ENCODE measurements at places on chromosomes 12 and 14.

DNA sequence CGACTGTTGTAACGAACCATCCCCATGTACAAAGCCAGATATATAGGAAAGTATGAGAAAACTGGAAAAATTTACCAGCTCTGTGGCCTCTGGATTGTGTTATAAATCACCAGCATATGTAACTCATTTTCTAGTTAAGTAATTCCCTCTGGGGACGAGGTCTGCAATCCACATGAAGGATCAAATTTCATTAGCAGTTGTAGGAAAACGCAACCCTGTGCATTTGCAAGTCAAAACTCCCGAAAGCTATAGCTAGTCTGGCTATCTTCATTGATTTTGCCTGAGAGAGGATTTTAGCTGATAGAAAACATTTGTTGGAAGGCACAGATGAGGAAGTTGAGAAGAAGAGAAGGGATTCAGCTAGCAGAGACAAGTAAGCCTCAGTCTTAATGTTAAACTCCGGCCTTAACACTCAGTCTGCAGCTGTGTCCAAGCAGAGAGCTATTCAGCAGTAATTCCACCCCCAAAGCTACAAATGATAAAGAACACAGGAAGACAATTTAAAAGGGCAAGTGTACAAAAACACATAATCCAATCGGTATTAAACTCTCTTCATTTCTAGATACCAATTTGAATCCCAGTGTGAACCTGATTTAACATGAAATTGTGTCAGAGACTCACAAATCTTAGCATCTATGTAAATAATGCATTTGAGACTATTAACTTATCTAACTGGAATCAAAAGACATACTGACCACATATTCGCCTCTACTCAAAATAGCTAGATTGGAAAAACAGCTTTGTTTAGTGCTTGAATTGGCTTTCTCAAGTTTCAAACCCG, 54.2 kb upstream of the CERS5 start:
- DNase-seq: no peak

DNA sequence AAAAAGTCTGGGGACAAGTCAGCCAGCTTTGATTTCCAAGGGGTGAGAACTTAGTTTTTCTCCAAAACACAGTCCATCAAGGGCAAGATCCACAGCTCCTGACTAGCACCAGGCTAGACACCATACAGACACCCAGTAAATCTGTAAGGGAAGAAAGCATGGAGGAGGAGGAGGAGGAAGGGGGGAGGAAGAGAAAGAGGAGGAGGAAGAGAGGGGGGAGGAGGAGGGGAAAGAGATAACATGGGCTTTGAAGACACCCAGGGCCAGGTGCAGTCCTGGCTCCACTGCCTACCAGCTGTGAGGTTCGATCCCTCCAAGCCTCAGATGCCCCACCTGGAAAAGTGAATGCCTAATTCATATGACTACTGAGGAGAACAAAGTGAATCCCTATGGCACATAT, 18.3 kb downstream of the KDM2B start:
- DNase-seq: no peak

GRCh38 chr14:101734246-101734847, 27.2 kb upstream of the PPP2R5C start:
- no peak for DNase-seq

DNA sequence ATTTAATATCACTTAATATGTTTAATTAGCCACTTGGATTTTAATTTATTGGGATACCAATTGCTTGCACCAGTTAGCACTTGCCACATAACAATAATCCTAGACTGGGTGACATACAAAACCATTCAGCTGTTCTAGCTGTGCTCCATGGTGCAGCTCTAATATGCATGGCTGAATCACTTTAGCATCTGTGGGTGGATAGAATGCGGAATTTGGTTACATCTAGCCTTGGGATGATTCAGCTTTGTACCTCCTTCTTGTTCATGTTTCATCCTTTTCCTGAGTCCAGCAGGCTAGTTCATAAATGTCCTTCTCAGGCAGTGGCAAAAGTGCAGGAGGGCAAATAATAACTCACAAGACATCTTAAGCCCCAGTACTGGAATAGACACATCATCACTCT, 1263.0 kb downstream of the LRFN5 start:
- DNase-seq: no peak

DNA sequence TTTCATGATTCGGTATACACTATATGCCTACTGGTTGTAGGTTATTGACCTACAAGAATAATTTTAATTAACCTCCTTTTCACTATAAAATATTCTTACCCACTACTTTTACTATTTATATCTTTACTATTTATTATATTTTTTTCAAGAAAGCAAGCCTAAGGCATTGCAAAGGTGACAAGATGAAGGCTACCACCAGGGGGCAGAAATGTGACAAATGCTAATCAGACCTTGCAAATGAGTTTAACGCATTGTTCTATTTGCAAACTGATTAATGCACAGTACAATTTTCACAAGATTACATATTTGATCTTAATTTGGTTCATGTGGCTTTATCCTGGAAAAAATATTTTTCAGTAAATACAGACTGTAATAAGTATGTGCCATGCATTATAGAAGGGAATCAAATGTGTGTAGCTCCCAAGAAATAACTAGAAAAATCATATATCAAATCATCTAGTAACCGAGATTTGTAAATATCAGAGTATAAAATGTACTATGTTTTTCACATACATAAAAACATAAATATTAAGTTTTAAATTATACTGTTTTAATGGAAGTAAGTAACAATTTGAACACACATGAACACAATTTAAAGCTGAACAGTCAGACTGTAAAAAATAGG, 107.0 kb downstream of the ADAMTS20 start:
- DNase-seq: peak; percentile 72
